ENCODE measurements at places on chromosomes 7 and 10. TPM values are rescaled to one million over a fixed set of nuclear protein-coding genes. Genes with fewer than 3 reads are reported as not detected.
A peak's percentile ranks its signal among the peaks of the same experiment; 100 is the strongest.

Gene FAM107B
- total RNA-seq = 36.3 TPM

- DNase-seq = no peak
Measured at GRCh38 chr10:27659786-27660185, 85.8 kb downstream of the MKX start.

DNA sequence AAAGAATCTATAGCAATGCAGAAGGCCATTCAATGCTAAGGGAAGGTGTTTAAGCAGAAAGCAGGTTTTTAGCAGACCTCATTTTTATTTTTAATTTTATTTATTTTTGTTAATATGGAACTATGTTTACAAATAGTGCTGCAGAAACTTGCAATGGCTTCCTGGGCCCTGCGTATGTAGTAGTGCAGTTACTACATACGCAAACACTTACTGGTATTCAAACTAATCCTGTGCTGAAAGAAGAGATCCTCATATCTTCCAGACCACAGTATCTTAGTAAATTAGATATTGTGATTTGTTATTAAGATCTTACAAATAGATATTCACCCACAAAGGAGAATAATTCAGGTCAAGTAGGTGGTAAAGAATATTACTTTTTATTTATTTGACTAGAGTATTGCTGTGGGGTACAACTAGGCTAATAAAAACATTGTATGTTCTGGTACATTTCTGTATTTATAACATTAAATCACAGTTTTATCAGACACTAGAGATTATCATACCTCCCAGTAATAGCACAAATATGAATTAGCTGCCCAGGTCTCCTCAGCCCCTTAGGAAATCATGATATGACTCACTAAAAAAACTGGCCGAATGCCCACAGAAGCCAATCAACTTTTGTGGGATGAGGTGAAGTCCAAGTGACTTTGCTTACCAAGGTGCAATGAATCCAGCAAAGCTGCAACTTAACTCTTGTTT lies 57.6 kb downstream of the RNLS start:
- peak; percentile 77 for DNase-seq

GRCh38 chr10:12048547-12048946 lies 5.9 kb upstream of the UPF2 start:
- DNase-seq = no peak

- DNase-seq = no peak
Measured at GRCh38 chr10:114375047-114375446, 29.3 kb downstream of the AFAP1L2 start.

DNA sequence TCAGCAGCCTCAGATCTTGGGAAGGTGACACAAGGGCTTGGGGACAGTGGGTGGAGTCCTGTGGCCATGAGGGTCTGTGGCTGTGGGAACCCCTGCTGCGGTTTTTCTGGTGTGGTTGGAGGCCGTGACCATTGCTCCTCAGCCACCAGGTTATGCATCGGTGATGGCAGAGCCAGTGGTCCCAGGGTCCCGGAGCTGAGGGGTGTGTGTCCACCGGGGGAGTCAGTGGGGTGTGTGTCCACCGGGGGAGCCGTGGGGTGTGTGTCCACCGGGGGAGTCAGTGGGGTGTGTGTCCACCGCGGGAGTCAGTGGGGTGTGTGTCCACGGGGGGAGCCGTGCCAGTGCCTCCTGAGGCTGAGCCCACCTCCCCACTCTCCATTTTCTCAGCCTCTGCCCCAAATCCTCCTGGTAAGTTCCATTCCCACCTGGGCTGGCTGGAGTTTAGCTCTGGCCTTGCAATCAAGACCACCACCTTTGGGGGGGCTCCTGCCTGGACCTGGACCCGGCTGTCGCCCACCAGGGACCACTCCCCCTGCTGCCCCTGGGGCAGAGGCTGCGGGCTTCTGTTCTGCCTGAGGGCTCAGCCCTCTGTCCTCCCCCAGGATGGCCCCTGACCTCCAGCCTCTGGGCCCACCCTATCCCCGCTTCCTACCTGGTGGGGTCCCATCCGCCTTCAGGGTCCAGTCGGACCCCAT lies 143.5 kb downstream of the ELFN1 start:
- no peak for DNase-seq

GRCh38 chr10:78829565-78829964 lies 239.2 kb upstream of the ZMIZ1 start:
- DNase-seq = no peak

- DNase-seq = peak; percentile 78
Measured at GRCh38 chr7:156609010-156609877, 31.3 kb upstream of the RNF32 start.

- DNase-seq = no peak
Measured at GRCh38 chr10:114271779-114272167, 32.7 kb downstream of the VWA2 start.

GRCh38 chr10:35027567-35027966 lies 62.6 kb downstream of the CUL2 start:
- no peak for DNase-seq
